ENCODE measurements at places on chromosomes 3 and 15. TPM values are rescaled to one million over a fixed set of nuclear protein-coding genes. Genes with fewer than 3 reads are reported as not detected.

SLC6A11 gene
- total RNA-seq = 0.34 TPM

FGF12 gene
- total RNA-seq = 1.8 TPM

TGM4 gene
- 0.18 TPM for total RNA-seq

ISLR gene
- total RNA-seq = 1.6 TPM

- DNase-seq = peak; percentile 92
These were observed 92.7 kb downstream of the MYLK start for GRCh38 chr3:123791417-123791816.

DNA sequence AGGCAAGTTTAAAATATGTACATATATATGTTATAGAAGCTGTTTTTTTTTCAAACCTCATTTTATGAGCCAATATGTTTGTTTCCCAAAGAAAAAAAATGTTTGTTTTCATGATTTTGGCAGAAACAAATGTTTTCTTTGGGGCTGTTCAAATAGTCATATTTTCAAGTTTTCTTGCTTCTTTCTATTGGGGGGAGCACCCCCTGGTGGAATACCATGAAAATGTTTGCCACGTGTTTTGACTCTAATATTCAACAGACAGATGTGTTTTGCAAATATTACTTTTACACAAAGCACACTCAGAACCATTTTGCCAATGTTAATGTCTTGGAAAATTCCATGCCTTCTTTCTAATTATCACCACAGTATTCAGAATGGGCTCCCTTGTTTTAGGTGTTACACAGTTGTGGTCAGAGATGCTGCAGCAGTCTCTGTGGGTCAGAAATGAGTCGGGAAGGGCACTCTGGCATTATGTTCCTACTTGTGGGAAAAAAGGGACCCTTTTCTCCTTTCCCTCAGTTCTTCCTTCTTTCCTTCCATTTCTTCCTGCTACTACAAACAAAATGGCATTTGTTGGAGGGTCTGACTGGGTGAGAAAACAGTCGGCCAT lies 817.0 kb downstream of the TUSC7 start:
- no peak for DNase-seq

GRCh38 chr3:55482496-55483195 lies 4.5 kb downstream of the WNT5A start:
- peak; percentile 63 for DNase-seq

DNA sequence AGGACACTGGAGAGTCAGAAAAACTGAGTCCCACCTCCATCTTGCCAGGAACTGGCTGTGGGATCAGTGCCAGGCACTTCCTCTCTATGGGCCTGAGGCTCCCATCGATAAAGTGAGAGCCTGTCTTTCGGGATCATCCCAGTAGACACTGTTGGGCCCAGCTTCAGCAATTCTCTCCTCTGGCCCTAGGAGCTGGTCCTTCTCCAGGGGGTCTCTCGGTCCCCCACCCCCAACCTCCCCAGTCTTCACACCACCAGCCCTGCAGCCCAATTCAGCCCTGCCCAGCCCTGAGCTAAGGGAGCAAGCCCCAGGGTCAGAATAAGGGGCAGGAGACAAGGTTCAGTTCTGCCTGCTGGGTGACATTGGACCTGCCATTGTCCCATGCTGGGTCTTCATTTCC lies 4.5 kb upstream of the LCTL start:
- no peak for DNase-seq

DNA sequence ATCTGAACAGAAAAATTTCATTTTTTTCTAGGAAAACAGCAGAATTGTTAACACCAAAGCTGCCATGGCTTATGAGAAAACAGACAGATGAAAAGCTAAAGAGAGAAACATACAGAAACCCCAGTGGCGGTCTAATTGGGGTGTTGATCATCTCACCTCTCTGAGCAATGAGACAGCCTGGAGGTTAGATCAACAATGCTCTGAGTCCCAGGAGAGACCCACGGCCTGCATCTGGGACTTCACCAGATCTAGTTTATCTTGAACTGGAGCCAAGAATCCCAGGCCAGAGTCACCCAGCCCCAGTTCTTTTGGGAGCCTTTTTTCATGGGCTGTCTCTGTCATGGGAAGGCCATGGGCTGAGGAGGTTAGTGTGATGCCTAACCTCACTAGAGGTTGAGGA lies 3.5 kb upstream of the GALNT15 start:
- DNase-seq = no peak

DNA sequence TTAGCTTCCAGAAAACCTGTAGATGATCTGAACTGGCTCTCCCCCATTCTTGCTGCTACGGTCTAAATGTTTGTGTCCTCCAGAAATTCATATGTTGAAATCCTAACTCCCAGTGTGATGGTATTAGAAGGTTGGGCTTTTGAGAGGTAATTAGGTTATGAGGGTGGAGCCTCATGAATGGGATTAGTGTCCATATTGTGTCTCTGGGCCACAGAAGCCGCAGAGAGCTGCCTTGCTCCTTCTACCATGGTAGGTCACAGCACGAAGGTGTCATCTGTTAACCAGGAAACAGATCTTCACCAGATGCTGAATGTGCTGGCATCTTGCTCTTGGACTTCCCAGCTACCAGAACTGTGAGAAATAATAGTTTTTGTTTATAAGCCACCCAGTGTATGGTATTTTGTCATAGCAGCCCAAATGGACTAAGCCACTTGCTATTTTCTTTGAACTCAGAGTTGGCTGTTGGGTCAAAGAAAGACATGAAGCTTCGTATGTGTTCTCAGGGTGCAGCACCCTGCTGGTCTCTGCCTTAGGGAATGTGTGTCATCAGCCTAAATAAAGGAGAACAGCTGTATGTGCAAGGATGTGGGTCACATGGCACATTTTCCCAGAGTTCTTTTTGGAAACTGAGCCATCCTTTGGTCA lies 317.5 kb upstream of the SLCO3A1 start:
- DNase-seq = no peak

DNA sequence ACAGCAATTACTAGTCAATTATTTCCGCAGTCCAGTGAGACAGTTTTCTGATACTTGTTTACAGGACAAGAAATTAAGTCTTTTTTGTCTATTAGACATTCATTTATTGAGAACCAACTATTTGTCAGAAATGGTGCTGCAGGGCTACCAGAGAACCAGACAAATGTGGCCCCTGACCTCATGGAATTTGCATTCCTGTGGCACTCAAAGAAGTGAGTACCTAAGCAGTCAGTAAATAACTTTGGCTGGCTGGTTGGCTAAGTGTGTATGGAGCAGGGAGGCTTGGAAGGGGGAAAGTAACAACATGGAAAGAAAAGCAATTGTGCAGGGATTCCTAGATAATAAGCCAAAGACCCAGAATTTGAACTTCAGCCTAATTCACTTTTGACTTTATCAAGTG lies 837.0 kb upstream of the CFAP20DC start:
- DNase-seq = peak; percentile 29

- DNase-seq = no peak
These were observed 10.7 kb downstream of the TMC3 start for GRCh38 chr15:81363276-81363675.

DNA sequence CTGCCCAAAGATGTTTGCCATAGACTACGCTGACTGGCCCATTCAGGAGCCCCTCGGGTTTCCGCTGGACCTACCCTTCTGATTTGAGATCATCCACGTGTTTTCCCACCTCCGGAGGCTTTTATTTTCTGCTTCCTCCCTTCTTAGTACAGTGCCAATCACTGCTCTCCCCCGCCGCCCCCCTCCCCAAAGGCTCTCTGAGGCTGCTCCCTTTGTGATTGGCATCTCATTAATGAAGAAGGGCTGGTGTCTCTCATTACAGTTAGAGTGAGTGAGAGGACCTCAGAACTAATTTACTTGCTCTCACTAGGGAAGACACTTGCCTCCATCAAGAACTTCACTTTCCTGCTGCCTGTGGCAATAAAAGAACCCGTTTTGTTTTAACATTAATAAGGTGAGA lies 284.7 kb upstream of the ICE2 start:
- no peak for DNase-seq

DNA sequence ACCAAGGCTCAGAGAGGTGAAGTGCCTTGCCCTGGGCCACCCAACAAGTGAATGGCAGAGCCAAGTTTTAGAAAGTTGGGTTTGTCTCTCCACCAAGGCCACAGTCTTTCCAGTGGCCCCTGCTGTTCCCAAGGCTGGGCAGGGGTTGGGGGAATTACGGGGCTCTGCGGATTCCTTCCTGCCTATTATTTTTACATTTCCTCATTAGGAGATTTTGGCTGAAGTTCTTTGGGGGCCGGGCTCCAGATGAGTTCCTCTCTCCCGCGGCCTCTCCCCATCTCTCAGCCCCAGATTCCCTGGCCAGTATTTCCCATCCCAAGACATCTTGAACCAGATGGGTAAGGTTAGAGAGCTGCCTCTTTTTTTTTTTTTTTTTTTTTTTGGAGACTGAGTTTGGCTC lies 44.0 kb upstream of the SMAD6 start:
- no peak for DNase-seq

- no peak for DNase-seq
These were observed 289 bp downstream of the PCSK6 start for GRCh38 chr15:101489237-101489598.

DNA sequence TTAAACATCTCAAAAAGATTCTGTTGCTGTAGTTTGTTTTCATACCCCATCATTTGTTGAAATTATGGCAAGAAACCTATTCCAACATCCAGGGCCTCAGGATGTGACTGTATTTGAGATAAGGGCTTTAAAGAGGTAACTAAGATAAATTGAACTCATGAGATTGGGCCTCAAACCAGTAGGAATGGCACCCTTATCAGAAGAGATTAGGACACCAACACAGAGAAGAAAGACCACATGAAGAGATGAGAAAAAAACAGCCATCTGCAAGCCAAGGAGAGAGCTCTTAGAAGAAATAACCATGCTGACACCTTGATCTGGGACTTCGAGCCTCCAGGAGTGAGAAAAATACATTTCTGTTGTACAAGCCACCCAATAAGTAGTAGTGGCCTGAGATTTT lies 157.7 kb downstream of the CGGBP1 start:
- no peak for DNase-seq

Measured in astrocyte (in vitro differentiated cells and primary cell).